Effector memory CD8-positive, alpha-beta T cell (primary cell): ENCODE measurements at places on chromosomes 5 and 9.

DNA sequence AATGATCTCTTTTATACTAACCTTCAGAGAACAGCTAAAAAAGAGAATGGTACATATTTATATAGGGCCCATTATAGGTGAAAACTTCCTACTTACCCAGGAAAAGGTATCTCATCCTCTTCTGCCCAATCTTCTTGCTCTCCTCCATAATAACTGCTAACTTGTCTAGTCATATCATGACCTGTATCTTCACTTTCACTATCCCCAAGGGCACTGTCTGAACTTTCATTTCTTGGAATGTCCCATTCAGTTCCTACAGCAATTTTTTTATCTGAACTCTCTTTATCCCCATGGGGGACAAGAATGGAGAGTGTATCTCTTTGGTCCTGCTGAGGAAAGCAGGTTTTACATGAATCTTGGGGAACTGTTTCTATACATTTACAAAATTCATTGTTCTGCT, 36.4 kb upstream of the RAPGEF6 start:
- DNase-seq, result no peak

DNA sequence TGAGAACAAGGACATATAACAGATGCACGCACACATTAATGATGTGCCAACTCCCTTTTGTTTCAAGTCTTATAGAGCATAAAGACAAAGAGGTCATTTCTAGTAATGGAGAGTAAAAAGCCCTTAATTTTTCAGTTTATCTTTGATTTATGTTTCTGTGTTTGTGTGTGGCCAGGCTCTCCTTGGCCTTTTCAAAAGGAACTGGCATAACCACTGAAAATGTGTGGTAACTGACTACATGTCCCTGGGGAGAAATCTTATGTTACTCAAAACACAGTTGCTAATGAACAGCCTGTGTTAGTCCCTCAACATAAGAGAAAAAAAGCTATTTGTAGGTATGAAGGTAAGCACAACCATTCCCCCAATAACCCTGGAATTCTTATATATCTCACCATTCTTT, 47.6 kb upstream of the SHOC1 start:
- no peak for DNase-seq

DNA sequence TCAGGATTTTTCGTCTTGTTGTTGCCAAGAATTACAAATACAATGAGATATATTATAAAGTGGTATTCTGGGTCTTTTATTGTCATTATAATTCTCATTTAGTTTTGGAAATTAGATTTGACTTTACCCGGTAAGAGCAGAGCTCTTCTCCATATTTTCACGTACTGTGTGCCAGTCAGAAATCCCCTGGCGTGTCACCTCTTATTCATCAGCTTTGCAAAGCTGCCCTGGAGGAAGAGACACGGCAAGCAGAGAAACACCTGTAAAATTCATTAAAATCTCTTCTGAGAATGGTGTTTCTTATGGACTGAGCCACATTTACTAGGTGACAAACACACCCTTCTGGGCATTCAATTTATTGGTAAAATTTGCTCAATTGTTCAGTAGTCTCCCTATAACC, 440.4 kb downstream of the HINT1 start:
- DNase-seq, result no peak

GRCh38 chr5:96919754-96920197, 16.1 kb upstream of the LNPEP start:
- no peak for DNase-seq
